Hematopoietic multipotent progenitor cell treated with erythropoietin and hydrocortisone succinate and interleukin-3 and kit ligand, for 6 days (in vitro differentiated cells): ENCODE measurements at places on chromosomes 13 and 19.

DNA sequence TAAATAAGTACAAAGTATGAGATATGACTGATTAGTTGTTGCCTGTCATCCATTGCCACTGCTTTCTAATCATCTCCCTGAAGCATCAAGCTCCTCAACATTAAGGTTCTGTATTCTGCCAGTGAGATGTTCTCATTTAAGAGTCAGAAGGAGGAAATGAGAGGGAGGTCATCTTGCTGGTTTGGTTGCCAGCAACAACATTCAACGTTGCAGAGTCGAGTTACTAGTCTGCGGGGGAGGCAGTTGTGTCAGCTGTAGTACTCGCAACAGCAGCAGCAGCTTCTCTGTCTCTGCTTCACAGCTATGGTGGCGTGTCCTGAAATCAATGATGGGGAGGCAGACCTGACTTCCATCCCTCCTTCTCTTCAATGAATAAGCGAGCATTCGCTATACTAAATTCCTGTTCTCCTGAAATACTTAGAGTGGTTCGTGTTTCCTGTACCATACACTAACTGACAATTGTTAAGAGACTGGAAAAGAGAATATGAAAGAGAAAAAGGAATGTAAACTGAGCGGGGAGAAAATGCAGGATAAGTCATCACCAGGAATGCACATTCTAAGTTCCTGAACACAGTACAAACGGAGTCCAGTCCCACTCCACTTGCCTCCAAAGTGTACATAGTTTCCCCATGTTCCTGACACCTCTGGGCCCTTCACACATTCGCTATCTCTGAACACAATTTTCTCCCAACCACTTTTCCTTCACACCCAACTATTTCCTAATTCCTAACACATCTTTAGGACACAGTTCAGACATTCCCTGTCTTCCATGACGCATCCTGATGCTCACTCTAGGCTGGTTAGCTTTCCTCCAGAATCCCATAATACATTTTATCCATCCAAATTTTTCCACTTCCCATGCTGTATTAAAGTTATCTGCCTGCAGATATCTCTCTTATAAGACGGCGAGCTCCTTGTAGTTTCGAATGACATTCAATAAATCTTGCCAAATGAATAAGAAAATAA lies 263.0 kb downstream of the KLF12 start:
- no peak for DNase-seq

DNA sequence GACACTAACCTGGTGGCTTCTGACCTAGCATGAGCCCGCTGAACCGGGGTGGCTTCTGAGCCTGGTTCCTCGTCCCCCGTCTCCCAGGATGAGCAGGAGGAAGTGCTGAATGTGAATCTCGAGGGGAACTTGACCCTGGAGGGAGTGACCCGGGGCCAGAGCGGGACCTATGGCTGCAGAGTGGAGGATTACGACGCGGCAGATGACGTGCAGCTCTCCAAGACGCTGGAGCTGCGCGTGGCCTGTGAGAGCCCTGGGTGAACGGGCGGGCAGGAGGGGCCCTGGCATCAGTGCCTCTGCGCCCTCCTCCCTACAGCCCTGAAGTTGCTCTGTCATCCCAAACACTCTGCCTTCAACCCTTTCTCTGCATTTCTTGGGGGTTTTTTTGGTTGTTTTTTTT lies 5.6 kb downstream of the BCAM start:
- no peak for DNase-seq

- DNase-seq, result no peak
Measured at GRCh38 chr19:38638461-38638860, 9.0 kb upstream of the ACTN4 start.

DNA sequence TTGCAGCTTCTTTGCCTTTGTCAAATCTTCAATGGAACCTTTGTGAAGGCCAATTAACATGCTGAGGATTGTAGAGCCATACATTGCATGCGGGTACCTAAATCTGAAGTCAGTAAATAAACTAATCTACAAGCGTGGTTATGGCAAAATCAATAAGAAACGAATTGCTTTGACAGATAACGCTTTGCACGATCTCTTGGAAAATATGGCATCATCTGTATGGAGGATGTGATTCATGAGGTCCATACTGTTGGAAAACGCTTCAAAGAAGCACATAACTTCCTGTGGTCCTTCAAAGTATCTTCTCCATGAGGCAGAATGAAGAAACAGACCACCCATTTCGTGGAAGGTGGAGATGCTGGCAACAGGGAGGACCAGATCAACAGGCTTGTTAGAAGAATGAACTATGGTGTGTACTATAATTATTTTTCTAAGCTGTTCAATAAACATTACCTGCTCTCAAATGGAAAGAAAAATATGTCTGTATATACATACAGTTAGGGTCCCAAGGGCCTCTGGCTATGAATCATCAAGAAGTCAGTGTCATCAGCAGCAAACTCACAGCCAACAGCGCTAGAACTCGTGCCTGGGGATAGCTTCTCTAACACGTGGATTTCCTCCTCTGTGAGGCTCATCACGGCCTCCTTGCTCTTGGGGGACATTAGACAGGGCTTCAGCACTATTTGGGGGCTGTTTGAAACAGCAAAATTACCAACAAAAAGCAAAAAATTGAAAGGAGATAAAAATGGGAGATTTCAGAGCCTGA lies 2.9 kb upstream of the CD70 start:
- DNase-seq, result no peak

- DNase-seq, result no peak
Measured at GRCh38 chr13:112205990-112206389, 139.0 kb downstream of the SOX1 start.

- DNase-seq, result peak; percentile 76
Measured at GRCh38 chr19:35144600-35145436, 1.8 kb downstream of the FXYD7 start.
